ENCODE measurements at places on chromosomes 5 and 9.

DNA sequence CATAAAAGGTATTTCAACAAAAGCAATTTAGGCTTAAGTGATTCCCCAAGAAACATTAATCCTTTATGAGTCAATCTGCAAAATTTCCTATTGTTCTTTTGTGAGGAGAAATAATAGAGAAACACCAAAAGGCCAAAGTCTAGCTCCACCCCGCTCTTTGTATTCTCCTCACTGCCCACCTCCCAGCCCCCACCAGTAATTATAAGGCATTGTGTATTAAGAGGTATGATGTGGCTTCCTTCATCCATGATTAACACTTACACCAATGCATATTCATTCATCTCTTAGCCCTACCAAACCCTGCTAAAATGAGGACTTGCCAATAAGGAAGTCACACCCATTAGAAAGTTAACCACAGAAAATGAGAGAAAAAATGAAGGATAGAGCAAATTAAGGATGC is 105.3 kb upstream of the SPATA31D4 start:
- no peak for DNase-seq

DNA sequence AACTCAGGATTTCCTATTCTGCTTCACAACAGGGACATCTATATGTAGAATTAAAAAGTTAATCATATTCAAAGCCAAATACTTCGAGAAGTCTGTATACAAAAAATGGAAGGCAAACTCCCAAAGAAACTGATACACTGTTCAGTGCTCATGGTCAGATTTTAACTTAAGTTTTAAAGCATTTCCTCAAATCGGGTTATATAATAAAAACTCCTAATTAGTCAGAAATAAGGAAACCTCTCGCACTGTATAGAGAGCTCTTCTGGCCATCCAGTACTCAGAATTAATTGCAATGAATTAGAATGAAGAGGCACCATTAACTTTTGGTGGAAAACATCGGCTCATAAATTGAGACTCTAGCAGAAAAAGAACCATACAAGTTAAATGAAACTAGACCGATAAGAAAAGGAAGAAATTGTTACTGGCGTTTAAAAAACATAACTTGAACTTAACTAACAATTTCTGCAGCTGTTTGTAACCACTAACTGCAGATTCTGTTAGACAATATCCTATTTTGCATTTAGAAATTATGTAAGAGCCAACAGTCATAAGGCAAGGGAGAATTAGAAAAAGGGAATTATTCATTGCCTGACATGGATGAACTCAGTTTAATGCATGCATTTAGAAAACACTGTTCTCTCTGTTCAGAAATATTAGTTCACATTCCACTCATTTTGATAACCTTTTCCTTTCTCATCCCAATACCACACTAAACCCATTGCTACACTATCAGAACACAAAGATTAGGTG is 96.6 kb downstream of the FNBP1 start:
- no peak for DNase-seq

DNA sequence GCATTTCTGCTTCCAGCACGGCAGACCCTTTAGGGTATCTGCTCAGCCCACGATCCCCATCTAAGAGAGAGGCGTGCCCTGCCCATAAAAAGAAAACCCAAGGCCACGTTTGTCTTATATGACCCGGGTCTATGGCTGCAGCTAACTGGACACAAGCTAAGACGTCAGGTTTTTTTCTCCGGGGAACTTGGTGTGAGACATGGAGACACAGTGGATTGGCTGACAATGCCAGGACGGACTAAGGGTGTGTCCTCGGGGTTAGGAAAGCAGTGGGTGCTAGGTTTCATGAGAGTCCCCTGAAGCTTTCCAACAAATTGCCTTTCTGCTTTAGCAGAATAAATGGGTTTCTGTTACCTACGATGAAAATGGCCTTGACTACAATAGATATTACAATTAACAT is 7.1 kb upstream of the FBP2 start:
- DNase-seq, result no peak

- DNase-seq, result no peak
Observed at GRCh38 chr5:73284985-73285384, 112.0 kb downstream of the TMEM174 start.

- DNase-seq, result no peak
Observed at GRCh38 chr5:149417711-149418368, 38.7 kb upstream of the IL17B start.

DNA sequence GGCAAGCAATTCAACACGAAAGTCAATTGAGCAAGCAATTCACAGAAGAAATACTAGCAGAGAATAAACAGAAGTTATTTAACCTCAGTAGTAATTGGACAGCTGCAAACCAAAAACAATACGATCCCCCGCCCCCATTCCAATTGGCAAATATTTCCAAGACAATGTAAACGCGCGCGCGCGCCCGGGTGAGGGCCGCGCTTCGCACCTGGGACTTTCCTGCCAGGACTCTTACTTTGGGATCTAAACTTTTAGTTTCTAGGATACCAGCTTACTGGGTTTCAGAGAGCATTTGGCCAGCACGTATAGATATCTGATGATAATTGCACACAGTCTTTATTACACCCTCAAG is 8.6 kb downstream of the RUFY1 start:
- no peak for DNase-seq

GRCh38 chr5:138653502-138653901 is 78.3 kb upstream of the HSPA9 start:
- no peak for DNase-seq

DNA sequence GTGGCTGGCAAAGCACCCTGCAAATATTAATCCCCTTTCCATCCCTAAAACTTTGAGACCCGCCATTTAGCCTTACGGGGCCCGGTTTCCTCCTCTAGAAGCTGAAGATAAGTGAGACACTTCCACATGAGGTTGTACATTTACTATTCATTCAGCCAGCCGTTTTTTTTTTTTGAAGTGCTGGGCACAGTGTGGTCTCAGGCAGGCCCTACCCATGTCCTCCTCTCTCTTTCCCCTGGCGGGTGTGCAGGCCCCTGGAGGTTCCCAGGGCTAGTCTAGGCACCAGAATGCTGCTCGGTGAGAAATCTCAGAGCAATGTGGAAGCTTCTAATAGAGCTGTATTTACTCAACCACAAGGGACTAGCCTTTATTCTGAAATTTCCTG is 107.4 kb upstream of the LARP1 start:
- DNase-seq, result no peak

GRCh38 chr5:155154973-155155372 is 141.4 kb downstream of the KIF4B start:
- no peak for DNase-seq

- DNase-seq, result no peak
Observed at GRCh38 chr5:173452119-173452905, 124.1 kb upstream of the STC2 start.

DNA sequence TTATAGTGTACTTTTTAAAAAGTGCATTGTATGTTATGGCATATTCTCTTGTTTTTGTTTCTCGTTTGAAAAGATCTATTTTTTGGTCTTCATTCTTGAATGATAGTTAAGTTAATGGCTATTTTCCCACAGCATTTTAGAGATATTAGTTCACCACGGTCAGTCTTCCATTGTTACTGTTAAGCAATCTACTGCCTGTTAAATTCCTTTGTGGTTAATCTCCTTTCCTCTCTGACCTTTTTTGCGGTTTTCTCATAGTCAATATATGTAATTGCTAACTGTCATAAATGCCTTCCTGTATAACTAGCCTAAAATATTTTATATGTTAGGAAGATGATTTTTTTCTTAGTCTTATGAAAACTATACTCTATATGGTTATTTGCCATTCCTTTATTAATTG is 250.8 kb upstream of the FBXL7 start:
- no peak for DNase-seq

- DNase-seq, result no peak
Observed at GRCh38 chr5:6522331-6522730, 73.7 kb downstream of the UBE2QL1 start.

- no peak for DNase-seq
Observed at GRCh38 chr5:53318303-53318702, 162.1 kb upstream of the FST start.
